ENCODE measurements at places on chromosomes 5 and 9.

DNA sequence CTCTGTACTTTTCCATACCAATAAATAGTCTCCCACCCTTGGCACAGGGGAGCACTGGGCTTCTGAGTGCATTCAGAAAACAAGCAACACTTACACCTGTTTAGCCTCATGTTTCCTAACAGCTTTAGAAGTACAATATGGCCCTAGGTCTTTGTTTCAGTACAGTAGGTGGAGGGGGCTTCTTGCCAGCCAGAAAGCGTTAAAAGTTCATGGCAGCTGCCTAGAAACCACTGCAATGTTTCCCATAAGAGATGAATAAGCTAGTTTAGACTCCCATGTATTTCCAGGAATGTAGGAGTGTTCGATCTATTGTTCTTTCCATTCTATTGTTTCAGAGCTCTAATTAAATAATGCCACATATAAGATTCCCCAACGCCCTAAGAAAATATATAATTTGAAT, 444.8 kb downstream of the ARHGEF28 start:
- no peak for DNase-seq

DNA sequence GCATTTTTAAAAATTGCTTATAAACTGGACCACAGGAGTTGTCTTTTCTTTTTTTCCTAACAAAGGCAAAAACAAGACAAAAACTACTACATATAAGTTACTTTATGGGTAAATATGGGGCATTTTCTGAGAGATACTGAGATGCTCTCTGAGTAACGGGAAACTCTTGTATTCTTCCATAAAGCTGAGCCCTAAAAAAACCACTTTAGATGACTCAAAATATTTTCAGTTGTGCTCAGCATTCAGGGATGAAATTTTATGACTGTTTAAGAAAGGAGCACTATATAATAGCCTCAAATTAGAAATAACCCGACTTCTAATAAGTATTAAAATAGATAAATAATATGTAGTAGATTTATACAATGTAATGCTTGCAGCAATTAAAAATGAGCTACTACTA, 644.5 kb downstream of the KCTD16 start:
- no peak for DNase-seq

- no peak for DNase-seq
Observed at GRCh38 chr5:107661038-107661649, 9.6 kb downstream of the EFNA5 start.

- peak; percentile 58 for DNase-seq
Observed at GRCh38 chr5:169300468-169301385, at the start of gene SLIT3. TSS of gene SLIT3 (minus strand) at chr5:169301139. CDS start at chr5:169300709, 430 bp downstream.

GRCh38 chr9:134770972-134771971, 109.3 kb upstream of the FCN2 start:
- DNase-seq, result no peak

DNA sequence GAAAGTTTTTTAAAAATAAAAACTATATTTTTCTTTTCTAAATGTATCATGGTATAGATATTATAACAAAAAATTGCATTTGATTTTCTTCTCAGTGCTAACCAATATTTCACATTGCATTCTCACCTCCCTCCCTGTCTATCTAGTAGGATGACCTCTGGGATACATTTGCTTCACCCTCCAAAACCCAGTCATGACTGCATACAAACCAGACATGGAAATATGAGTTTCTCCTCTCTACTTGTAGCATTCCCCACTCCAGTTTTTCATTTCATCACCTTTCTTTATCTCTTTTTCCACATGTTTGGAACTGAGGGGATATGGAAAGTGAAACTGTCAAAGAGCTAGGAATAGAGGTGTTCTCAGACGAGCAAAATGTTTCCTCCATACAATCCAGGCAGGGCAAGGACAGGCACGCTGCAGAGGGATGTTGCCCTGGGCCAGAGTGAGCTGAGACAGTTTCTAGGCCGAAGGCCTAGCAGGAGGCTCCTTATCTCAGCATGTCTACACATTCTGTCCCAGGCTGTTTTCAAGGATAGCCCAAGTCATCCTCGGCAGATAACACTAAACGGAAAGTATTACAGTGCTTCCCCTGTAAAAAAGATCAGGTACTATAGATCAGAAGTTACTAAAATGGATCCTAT, 46.7 kb downstream of the MEF2C start:
- DNase-seq, result peak; percentile 21

DNA sequence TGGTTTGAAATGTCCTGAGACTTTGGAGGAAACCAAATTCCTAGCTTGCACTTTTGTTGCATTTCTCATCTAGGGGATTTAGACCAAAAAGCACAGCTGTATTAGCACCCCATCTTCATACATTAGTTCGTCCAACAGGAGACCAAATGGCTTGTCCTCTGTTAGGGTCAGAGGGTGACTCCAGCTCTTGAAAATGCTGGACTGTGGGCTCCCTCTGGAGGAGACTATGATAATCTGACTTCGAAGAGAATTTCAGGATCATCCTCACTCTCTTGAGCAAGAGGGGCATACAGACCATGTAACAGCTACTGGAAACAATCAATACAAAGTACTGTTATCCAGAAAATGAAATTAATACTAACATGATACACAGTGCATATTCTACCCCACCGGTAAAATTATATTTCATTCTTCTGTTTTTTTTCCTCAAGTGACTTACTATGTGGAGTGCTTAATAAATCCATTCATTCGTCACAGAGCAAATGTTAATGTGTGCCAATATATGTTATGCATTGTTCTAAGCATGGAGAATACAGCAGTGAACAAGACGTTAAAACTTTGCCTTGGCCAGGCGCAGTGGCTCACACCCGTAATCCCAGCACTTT, 63.7 kb upstream of the PPP2CA start:
- DNase-seq, result no peak

Data from GM04503 (cell line).